ENCODE measurements at places on chromosomes 12 and 14. TPM values are rescaled to one million over a fixed set of nuclear protein-coding genes. Genes with fewer than 3 reads are reported as not detected.

- DNase-seq, result peak; percentile 53
Measured at GRCh38 chr12:27161458-27162228, 79.3 kb upstream of the C12orf71 start.

The PRH2 gene
- total RNA-seq, result 1.0 TPM

The RASSF8 gene
- total RNA-seq, result 26.6 TPM

The FGF23 gene
- total RNA-seq, result not detected

GRCh38 chr14:61558271-61558670 lies 137.0 kb upstream of the HIF1A start:
- DNase-seq, result no peak
